ENCODE measurements at places on chromosomes 6 and 20. TPM values are rescaled to one million over a fixed set of nuclear protein-coding genes. Genes with fewer than 3 reads are reported as not detected.

The CABLES2 gene
- total RNA-seq, result 3.7 TPM

The HDGFL1 gene
- not detected for total RNA-seq

The WFDC2 gene
- 0.26 TPM for total RNA-seq

The GNMT gene
- not detected for total RNA-seq

The ZSWIM1 gene
- 7.2 TPM for total RNA-seq

The ZNF165 gene
- 0.16 TPM for total RNA-seq

The SULF2 gene
- 14.5 TPM for total RNA-seq

The TPX2 gene
- 35.1 TPM for total RNA-seq

The TRIM40 gene
- total RNA-seq, result not detected

The ARMH2 gene
- total RNA-seq, result not detected

The ANKRD66 gene
- not detected for total RNA-seq

The AHI1 gene
- total RNA-seq, result 12.0 TPM

The OR2H2 gene
- total RNA-seq, result not detected

The BHLHE23 gene
- total RNA-seq, result not detected

The CD2AP gene
- 13.8 TPM for total RNA-seq

The PHACTR3 gene
- total RNA-seq, result 0.26 TPM

The NKAIN2 gene
- not detected for total RNA-seq

The PLCB4 gene
- 0.16 TPM for total RNA-seq

The GTSF1L gene
- not detected for total RNA-seq

The ZBTB46 gene
- total RNA-seq, result 3.7 TPM

The ETV7 gene
- total RNA-seq, result 0.48 TPM

The CRISP3 gene
- total RNA-seq, result not detected

The LIME1 gene
- 1.3 TPM for total RNA-seq

The FITM2 gene
- total RNA-seq, result 3.6 TPM

The VGLL2 gene
- total RNA-seq, result not detected
